ENCODE measurements at places on chromosomes 7 and 10.

GRCh38 chr10:91341686-91342085 lies 68.5 kb upstream of the HECTD2 start:
- no peak for DNase-seq

DNA sequence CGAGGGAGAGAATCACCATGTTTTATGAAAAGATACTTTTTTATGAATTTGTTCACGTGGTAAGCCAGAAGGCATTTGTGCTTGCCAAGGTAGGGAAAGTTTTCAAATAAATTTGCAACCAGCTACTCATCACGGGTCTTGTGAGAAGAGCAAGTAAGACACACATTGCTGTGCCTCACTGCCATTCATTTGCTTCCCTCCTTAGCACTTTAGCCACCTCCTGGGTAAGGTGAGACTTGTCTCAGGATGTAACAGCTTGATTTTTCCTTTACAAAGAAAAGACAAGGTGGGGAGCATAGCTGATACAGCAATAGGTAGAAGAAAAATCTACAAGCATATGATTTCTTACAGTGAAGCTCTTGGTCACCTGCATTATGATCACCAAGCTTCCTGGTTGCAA lies 342.4 kb upstream of the GRM3 start:
- no peak for DNase-seq

DNA sequence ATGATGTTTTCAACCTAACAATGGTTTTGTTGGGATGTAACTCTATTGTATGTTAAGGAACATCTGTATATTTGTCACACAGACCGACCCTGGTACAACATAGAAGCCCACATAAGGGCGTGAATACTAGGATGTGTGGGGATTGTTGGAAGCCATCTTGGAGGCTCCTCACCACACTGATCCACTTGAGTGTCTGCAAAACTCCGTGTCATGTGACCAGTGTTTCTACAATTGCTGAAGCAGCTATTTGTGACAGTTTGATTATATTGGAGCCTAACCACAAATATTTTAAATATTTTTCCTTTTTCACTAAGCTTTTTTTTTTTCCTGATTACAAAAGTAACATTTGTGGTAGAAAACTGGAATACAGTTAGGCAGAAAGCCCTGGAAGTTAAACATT lies 27.9 kb downstream of the RALA start:
- DNase-seq: no peak

DNA sequence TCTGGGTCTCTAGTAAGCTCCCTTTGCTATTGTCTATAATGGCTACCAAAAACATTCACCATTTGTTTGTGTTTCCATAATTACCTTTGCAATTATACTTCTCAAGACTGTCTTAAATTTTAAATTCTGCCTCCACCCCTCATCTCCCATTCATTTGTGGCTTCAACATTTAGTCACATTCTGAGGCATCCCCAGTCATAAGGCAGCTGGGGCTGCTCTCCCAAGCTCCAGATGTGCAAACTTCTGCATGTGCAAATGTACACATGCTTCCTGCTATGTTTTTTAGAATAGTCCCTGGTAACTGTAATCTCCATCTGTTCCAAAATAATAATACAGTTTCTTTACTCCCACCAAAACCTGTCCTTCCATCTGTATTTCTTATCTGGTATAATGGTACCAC lies 97.3 kb downstream of the CDK6 start:
- no peak for DNase-seq

- no peak for DNase-seq
Measured at GRCh38 chr7:84824057-84824651, 362.7 kb downstream of the SEMA3D start.

DNA sequence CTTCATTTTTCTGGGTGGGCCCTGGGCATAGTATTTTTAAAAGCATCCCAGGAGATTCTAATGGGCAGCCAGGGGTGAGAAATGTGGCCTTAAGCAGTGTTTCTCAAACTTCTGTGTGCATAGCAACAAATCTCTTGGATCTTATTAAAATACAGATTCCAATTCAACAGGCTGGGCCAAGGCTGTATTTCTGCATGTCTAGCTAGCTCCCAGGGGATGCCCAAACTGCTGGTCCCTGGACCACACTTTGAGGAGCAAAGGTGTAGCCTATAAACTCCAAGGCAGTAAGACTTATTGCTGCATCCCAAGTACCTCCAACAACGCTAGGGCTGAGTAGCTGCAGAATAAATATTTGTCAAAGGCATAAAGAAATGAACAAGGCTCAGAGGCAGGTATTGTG lies 292.9 kb upstream of the ZMIZ1 start:
- no peak for DNase-seq

- no peak for DNase-seq
Measured at GRCh38 chr7:2143450-2143849, 89.3 kb downstream of the MAD1L1 start.

GRCh38 chr10:75079436-75080083 lies 31.9 kb upstream of the SAMD8 start:
- DNase-seq: no peak

- no peak for DNase-seq
Measured at GRCh38 chr10:68047122-68047521, 28.0 kb downstream of the HERC4 start.

DNA sequence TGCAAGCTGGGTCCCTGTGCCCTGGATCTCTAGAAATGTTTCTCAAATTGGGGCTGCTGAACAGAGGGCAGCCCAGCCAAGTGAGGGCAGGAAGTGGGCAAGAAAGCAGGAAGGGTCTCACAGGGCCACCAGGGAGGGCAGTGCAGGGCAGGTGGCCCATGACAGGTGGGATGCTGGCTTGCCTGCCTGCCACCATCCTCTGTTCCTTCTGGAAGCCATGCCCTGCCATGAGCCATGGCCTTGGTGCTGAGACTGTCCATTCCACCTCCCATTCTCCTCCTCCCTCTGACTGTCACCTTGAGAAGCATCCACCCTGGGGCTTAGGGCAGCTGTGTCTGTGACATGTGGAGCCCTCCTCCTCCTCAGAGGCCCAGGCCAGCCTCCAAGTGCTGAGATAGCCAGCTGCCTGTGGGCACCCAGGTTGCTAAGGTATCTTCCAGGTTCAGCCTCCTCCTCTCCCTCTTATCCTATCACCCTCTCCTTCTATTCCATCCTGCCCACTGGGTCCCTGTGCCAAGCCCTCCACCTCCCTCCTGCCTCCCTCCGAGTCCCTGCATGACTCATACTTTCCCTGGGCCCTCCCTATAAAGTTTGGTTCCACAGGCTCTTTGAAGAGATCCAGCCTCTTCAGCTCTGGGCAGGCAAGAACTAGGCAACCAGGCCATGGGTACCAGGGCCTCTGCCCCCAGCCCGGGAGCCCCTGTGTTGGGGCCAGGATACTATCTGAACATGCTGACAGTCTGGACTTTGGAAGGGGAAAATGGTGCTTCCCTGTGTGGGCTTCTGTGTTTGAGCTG lies 1.3 kb downstream of the VSIR start:
- DNase-seq: no peak

DNA sequence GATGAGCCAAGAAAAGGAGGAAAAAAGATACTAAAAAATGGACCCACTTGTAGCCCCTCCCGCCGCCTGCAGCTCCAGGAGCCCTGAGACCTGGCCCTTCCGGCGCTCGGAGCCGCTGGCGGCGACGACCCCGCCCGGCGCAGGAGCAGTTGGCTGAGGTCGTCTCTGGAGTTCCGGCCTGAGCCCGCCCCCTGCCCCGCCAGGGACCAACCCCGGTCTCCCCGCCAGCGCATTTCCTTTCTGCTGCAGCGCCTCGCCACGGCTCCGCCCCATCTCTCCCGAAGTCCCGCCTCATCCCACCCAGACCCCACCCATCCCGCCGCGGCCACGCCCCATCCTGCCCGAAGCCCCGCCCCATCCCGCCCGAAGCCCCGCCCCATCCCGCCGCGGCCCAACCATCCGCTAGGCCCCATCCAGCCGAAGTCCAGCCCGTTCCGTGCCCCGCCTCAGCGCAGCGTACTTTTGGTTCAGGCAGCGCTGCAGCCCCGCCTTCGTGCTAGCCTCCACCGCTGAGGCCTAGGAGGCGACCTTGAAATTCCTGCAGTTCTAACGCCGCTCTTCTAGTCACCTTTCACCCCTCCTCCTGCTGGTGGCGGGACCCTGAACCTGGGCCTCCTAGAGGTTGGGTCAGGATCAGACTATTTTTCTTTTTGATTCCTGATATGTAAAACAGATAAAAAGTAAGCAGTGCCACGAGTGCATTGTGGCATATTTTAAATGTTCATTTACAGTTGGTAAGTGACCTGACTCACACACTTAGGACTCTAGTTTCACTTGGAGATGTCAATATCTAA lies at the start of gene STN1:
STN1 (minus strand) TSS at position 132 of the 794 bp plus-strand sequence. CDS start 590 bp downstream, outside the sequence.
- peak; percentile 47 for DNase-seq

DNA sequence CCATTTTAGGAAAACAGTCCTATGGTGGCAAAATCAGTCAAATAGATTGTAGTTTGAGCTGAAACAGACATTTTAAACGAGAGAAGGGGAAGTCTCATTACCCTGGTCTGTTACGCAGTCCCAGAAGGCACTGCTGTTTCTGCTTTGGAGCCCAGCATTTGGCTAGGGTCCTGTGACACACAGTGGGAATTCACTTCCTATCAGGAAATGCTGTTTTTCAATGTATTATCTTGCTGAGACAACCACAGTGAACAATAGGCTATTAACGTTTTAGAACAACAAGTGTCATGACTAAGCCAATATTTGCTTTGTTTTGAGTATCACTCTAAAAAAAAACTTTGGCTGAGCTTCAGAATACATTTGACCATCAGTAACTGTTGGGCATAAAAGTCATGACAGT lies 74.1 kb downstream of the ADD3 start:
- peak; percentile 7 for DNase-seq

- DNase-seq: no peak
Measured at GRCh38 chr7:55325371-55325792, 39.8 kb upstream of the LANCL2 start.

- DNase-seq: no peak
Measured at GRCh38 chr7:81209059-81209458, 290.2 kb upstream of the SEMA3C start.

All from NCI-H2081 treated with DMSO at 0.1 percent for 48 hours (cell line).